GM13977 (cell line): ENCODE measurements at places on chromosomes 7 and 10.

GRCh38 chr7:37952240-37952639, 31.8 kb downstream of the EPDR1 start:
- no peak for DNase-seq

- DNase-seq, result no peak
Measured at GRCh38 chr10:24596217-24596930, 127.3 kb downstream of the ARHGAP21 start.

- DNase-seq, result no peak
Measured at GRCh38 chr7:23472046-23472445, 1.8 kb upstream of the IGF2BP3 start.

GRCh38 chr10:42553064-42553407, 85.3 kb downstream of the ZNF33B start:
- no peak for DNase-seq

GRCh38 chr7:89104748-89105685, 309.5 kb upstream of the TEX47 start:
- DNase-seq, result no peak

DNA sequence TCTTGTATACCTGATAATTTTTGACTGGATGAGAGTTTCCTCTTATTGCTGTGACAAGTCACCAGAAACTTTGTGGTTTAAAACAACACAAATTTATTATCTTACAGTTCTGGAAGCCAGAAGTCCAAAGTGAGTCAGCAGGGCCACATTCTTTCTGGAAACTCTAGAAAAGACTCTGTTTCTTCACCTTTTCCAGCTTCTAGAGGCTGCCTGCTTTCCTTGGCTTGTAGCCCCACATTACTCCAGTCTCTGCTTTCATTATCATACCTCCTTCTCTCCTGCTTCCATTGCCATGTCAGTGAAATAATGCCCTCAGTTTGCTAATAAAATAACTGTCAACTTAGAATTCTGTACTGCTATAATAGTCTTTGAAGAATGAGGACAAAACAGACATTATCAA, 65.3 kb downstream of the VCL start:
- no peak for DNase-seq

GRCh38 chr7:90242369-90243168, 2.4 kb upstream of the CFAP69 start:
- DNase-seq, result peak; percentile 72

- no peak for DNase-seq
Measured at GRCh38 chr10:6581778-6582228, 1.7 kb upstream of the PRKCQ start.

DNA sequence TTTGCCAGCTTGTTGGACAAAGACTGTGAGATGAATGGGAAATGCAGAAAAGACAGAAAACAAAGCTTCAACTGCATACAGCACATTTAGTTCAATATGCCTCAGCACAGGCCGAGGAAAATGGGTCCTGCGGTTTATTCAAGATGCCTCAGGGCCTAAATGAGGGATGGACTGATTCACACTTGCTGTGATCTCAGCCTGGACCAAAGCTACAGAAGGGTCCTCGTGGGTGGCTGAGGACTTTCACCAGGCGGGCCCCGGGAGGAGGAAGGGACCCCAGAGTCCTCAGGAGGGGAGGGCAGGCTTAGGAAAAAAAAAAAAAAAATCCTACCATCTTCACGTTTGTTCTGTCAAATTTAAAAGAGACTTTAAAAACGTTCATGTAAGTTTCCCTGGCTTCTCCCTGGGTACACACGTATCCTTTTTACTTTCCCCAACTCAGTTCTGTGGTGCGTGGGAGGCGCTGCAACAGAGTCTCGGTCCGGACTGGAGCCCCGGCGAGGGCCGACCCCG, 624 bp upstream of the ZNF783 start:
- no peak for DNase-seq

- no peak for DNase-seq
Measured at GRCh38 chr7:146172112-146172511, 55.5 kb downstream of the CNTNAP2 start.

- DNase-seq, result no peak
Measured at GRCh38 chr10:71736570-71736952, 17.0 kb upstream of the C10orf105 start.

DNA sequence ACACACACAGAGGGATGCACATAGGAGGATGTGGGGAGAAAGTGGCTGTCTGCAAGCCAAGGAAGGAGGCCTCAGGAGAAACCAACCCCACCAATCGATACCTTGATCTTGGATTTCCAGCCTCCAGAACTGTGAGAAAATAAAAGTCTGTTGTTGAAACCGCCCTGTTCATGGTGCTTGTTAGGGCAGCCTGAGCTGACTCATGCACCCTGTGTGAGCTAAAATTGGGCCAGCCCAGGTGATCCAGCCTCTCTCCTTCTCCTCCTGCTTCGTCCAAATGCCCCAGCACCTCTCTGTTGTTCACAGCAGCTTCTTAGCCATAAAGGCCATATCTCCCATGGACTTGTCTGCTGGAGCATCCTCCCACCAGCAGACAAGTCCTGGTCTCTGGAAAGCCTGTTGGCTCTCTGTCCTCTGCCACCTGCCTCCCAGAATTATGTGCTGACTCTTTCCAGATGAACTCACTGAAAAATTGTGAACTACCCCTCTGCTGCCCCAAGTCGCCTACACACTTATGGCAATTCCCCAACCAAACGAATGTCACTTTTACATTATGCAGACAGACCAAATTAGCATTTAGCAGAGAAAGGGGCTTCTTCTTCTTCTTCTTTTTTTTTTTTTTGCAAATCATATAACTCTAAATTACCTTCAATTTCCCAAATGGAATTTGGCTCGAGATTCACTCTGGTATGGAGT, 30.2 kb upstream of the CARD11 start:
- DNase-seq, result no peak

- DNase-seq, result peak; percentile 68
Measured at GRCh38 chr10:132588301-132589013, 50.9 kb downstream of the INPP5A start.

GRCh38 chr7:100583132-100584053, 2.5 kb downstream of the LRCH4 start:
- DNase-seq, result peak; percentile 62

- no peak for DNase-seq
Measured at GRCh38 chr10:49194212-49194920, 6.2 kb upstream of the TMEM273 start.

GRCh38 chr10:119780879-119781480, 55.1 kb downstream of the INPP5F start:
- no peak for DNase-seq

DNA sequence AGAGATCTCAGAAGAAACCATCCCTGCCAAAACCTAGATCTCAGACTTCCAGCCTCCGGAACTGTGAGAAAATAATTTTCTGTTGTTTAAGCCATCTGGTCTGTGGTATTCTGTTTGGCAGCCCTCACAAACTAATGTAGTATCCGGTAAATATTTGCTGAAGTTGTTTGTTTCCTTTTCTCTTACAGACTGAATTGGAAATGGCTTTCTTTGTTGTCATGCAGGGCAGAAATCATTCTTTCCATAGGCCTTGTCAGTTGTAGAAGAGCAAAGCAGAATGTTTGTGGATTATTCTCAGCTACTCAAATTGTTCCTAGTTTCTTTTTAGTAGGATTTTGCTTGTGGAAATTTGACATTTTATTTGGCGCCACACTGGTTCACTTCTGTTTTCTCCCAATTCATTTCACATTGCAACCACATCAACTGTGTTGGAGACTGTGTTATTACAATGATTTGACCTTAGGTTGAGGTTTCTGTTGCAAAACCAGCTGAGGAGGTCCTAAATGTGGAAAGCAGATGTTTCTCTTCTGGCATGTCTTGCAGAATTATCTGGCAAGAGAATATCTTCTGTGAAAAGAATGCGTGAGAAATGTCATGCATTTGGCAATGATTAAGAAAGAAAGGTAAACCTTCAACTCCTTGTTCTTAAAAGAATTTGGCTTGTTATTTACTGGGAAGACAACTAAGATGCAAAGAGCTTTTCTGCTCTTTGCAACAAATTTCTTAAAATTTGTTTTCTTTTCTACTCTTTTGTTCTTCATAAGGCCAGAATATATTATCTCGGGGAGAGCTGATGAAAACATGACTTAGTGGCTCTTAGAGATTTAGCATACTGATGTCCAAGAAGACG, 25.8 kb downstream of the ACTA2 start:
- DNase-seq, result no peak

DNA sequence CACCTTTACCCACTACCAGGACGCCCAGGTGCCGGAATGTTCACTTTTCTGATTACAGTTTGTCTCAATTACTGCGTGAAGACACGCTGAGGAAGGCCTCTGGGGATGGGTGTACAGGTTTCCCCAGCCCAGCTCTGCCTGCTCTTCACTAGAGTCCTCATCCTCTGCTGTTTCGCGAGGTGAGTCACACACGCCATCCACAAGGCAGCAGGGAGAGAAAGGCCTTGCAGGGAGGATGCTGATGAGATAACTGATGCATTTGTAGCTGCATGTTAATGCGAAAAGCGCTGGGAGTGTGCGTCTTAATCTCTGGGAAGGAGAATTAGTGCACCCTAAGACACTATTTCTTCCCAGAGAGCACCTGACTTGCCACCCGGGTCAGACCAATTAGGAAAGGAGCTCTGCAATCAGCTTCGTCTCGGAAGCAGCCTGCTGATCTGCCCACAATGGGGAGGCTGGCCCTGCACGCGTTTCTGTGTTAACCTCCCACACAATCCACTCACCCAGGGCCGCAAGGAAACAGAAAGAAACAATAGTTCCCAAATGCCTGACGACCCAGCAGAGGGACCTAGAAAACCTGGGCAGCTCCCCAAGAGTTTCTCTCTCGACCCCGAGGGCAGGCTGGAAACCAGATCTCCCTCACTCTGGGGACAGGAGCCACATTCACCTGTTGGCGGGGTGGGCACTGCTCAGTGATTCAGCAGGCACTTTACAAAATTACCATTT, 578.7 kb downstream of the GLRX3 start:
- DNase-seq, result no peak

GRCh38 chr7:120996988-120997345, 8.5 kb downstream of the CPED1 start:
- no peak for DNase-seq

DNA sequence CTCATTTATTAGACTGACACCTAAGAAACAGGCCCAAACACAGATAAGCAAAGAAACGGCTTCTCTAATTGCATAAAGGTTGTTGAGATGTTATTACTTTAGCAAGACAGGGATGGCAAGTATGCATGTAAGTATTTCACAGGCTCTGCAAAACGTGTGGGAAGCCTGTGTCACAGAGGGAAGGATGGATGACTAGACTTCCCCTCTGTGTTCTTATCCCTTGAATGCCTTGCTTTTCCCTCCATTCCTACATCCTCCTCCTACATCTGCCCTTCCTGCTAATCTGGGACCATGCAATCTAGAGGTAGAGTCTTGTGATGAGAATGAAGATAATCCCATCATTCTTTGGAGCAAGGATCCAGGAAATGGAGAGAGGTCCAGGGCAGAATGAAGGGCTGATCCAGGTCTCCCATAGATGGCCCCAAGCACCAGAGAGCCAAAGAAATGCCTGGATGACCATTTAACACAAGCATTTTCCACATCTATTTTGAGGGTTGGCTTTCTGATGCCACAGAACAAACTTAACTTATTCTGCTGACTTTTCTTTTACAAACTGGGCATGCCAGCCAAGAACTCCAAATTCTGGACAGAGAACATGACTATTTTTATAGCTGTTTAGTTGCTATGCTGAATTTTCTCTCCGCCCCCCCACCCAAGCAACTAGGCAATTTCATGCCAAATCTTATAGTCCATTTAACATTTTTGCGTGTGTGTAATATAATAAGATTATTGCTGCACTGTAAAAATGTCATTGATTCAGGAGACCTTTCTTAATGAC, 48.1 kb downstream of the NRP1 start:
- no peak for DNase-seq

GRCh38 chr7:128425850-128426249, 16.1 kb upstream of the IMPDH1 start:
- DNase-seq, result peak; percentile 67

DNA sequence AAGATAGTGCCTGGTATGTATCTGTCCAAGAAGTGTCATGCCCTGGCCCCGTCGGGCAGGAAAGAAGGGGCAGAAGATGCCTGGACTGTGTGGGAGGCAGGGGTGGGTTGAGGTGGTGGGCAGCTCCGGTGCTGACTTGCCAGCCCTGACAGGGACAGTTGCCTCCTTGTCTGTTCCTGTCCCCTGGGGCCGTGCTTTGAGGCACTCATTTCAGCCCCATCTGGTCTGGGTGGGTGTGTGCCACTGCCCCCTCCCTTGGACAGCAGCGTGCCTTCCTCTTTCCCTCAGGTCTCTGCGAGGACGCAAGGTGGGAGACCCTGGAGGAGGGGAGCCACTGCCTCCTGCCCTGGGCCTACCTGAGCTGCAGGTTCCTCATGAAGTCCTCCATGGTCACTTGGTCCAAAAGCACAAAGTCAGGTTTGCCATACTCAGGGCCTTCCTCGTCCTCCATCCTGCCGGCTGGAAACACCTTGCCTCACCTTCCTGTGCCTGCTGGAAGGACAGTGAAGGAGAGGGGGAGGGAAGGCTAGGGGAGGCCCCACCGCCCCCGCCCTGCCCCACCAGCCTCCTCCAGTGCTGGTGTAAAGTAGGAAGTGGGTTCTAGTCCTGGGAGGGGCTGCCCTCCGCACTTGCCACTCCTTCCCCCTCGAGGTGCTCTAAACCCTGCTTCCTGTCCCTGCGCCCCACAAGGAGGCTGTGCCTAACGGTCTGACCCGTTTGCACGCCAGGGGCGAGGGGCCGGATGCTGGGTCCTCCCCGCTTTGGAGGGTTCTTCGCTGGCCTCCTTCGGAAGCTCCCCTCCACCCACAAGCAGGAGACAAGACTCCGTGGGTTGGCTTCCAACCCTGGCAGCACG, at the start of gene MYO1G:
Gene MYO1G (minus strand): TSS at position 505 of the 856 bp plus-strand sequence. CDS start 54 bp downstream, at position 451.
- peak; percentile 73 for DNase-seq

GRCh38 chr10:61452655-61453641, at the start of gene TMEM26:
TSS of gene TMEM26 (minus strand) at chr10:61453381. CDS start at chr10:61453081, 300 bp downstream.
- DNase-seq, result no peak

DNA sequence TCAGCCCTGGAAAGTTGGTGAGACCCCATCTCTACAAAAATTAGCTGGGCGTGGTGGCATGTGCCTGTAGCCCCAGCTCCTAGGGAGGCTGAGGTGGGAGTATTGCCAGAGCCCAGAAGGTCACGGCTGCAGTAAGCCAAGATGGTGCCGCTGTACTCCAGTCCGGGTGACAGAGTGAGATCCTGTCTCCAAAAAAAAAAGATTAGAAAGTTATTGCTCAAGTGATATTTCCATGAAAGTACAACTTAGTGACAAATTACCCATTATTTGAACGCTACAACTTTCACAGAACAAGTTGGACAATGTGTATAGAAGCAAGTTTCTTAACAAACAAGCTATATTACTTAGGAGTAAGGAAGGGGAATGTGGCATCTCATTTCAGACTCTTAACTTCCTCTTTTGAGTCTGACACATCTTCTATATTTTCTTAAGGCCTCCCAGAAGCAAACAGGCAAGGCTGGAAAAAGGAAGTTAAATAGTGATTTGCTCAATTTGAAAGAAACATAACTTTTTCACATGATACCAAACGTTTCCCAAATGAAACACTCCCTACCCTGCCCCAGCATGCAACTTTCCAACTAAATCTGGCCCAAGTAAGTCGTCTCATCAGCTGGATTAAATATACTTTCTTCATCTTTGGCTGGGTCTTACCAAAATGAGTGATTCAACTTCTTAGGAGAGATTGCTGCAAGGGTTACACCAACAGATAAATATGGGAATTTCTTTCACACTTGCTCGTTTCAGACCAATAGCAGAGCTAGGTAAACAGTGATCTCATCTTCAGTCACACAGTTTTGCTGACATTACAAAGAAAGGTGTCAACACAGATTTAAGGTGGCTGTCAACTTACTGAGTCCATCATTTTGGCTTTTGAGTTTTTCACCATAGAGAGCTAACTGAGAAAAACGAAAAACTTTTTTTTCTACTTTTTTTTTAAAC, 66.3 kb upstream of the KLF6 start:
- DNase-seq, result no peak

GRCh38 chr7:92645114-92646061, 55.2 kb upstream of the FAM133B start:
- DNase-seq, result no peak

GRCh38 chr7:106061301-106061979, 50.7 kb downstream of the SYPL1 start:
- DNase-seq, result peak; percentile 54
